Foreskin keratinocyte (primary cell): ENCODE measurements at places on chromosomes 16 and 17. TPM values are rescaled to one million over a fixed set of nuclear protein-coding genes. Genes with fewer than 3 reads are reported as not detected.

GRCh38 chr17:57570724-57571344 lies 174.3 kb downstream of the CCDC182 start:
- no peak for DNase-seq

- DNase-seq = no peak
These were observed 17.9 kb downstream of the ZC3H18 start for GRCh38 chr16:88588148-88588547.

DNA sequence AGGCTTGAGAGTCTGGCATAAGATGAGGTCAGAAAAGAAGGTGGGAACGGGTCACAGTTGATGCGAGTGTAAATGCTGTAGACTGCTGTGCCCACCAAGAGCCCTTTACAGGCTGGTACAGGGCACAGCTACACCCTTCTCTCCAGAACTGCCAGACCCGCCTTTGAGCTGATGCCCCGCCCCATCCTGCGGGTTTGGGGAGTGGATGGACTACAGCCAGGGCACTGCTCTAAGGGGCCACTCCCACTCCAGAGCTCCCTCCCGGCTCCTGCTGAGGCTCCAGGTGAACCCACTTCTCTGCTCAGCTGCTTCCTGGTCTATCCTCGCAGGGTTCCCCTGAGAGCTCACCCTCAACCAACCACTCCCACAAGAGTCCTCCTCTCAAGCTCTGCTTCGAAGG lies 12.3 kb downstream of the MEIOB start:
- DNase-seq = no peak

Gene FSCN2
- total RNA-seq = not detected in 2 replicates

DNA sequence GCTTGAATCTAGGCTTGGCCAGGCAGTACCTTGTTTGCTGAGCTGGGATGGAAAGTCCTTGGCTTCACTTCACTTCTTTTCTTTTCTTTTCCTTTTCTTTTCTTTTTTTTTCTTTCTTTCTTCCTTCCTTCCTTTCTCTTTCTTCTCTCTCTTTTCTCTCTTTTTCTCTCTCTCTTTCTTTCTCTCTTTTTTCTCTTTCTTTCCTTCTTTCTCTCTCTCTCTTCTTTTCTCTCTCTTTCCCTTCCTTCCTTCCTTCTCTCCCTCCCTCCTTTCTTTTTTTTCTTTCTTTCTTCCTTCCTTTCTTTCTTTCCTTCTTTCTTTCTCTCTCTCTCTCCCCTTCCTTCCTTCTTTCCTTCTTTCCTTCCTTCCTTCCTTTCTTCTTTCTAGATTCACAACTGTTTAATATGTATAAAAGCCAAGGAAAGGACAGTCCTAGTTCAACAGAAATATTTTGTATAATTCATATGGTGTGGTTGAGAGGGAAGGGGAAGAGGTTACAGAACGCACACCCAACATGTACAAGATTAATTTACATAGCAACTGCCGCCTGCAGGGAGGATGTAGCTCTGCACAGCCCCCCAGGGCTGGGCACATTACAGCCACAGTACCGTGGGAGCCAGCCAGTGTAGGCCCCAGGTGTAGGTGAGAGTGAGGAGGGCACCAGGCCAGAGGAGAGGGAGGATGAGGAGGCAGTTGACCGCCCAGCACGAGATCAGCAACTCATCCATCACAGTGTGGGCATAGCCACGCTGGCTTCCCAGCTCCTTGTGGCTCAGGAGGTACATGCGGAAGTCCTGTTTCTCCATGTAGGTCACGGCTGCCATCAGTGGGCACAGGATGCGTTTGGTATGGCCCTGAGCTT lies 9.7 kb upstream of the ITGB3 start:
- DNase-seq = no peak

- DNase-seq = no peak
These were observed 5.0 kb downstream of the PAM16 start for GRCh38 chr16:4345836-4346781.

DNA sequence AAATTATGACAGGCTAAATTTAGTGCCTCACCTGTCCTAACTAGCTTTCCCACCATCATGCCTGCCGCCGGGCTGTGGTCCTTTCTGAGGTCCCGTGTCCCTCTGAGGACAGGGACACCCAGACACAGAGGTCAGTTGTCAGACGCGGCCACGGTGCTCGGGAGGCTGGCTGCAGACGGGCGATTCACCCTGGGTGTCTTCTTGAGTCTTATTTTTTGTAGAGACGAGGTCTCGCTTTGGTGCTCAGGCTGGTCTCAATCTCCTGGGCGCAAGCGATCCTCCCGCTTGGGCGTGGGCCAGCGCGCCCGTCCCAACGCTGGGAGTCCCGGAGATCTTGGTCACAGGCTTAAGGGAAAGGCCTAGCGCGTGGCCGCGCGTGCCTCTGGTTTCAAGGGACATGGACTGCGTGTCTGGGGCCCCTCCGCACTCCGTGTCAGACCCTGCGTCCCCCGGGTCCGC lies 797 bp upstream of the RAB11FIP3 start:
- DNase-seq = no peak

Gene SCNN1G
- total RNA-seq = not detected in 2 replicates

DNA sequence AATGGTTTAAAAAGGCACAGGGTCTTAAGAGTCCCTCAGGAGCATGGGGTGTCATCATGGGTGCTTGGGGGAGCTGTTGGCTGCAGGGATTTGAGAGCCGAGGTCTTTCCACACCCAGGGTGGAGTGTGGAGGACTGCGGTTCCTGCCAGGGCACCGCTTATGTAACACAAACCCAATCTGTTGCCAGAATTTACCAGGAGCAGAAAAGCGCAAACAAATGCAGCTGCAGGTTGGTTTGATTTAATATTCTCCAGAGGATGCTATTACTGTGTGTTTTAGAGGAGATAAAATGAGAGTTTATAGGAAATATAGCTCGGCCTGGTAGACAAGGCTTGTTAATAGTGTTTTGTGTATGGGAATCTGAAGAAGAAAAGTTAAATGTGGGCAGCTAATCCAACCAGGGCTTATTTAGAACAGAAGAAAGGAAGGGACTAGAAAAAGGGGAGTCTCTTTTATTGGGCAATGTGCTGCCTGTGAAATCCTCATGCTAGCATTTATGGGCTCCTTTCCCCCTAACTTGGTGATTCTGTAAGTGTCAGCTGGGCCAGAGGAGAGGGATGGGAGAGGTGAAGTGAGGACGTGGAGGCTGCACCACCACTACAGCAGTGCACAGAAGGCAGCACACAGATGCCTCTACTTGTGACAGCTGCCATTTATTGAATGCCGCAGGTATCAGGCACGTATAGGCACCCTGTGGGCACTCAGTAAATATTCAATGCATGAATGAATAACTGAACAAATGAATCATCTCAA lies 174.7 kb downstream of the KATNIP start:
- no peak for DNase-seq

Gene SMPD3
- total RNA-seq = 0.07 and 0.10 TPM in 2 replicates

GRCh38 chr16:74724820-74725549 lies 24.3 kb upstream of the MLKL start:
- no peak for DNase-seq

DNA sequence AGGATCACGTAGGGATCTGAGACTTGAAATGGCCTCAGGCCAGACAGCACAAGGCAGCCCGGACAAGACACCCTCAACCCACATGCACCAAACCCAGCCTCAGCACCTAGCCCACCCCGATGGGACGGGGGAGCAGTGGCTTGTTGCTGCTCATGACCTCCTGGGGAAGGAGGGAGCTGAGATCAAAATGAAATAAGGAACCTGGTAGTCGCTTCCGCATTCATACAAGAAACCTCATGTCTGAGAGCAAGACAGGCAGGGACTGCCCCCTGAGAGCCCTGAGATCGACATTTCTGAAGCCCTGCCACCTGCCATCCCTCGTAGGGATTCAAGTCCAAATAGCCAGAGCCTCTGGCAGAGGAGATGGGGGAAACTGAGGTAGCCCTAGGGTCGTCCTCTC lies 5.7 kb upstream of the CEP131 start:
- DNase-seq = no peak

- DNase-seq = no peak
These were observed 39.2 kb upstream of the GSE1 start for GRCh38 chr16:85573696-85574641.

Gene SLC38A8
- total RNA-seq = not detected in 2 replicates

- peak; percentile 31 for DNase-seq
These were observed 3.3 kb downstream of the POLR3E start for GRCh38 chr16:22300427-22301071.

GRCh38 chr17:44307387-44308186 lies 814 bp upstream of the RUNDC3A start:
- peak; percentile 51 for DNase-seq

- no peak for DNase-seq
These were observed 5.4 kb upstream of the KPNB1 start for GRCh38 chr17:47644324-47644723.

- DNase-seq = no peak
These were observed 124.7 kb upstream of the TNRC6C start for GRCh38 chr17:77833769-77834168.

DNA sequence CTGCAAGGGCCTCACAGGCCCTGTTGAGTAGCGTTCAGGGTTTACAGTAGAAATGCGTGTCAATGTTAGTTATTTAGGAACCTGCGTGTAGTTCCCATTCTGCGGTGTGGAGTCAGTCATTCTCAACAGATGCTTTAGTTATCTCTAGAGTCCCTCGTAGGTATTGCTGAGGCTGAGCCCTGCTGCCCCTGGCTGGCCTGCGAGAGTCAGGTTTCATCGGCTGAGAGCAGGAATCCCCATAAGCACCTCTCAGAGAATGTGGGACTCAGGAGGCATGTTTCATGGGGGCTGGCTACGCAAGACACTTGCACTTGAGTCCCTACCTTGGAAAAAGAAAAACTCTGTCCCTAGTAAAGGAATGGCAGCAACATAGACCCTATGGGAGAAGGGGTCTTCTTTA lies 347.5 kb upstream of the ASIC2 start:
- DNase-seq = no peak

Gene C1QTNF8
- not detected in 2 replicates for total RNA-seq

DNA sequence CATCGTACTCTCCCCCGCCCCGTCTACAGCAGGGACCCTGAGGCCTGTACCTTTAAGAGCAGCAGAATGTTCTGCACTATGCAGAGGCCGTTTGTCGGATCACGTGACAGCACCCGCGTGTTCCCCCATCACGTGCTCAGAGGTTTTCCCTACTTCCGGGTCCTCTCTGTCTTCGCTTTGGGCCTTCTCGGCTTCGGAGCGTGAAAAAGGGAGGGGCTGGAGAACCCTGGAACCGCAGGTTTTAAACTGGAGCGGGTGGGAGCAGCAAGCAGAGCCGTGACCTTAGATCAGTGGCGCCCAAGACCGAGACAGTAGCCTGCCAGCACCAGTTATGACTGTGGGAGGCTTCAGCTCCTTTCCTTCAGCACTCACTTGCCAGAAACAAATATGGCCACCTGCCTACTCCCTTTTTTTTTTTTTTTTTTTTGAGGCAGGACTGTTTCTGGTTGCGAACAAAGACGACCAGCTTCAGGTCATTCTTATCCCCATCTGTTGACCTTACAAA lies at the start of gene CLN3:
Gene CLN3 (minus strand): TSS at position 105 of the 505 bp plus-strand sequence. CDS start 315 bp downstream, outside the sequence.
- DNase-seq = peak; percentile 89

Gene CHAD
- total RNA-seq = not detected in 2 replicates

Gene KCNJ18
- total RNA-seq = not detected in 2 replicates

Gene HES7
- 1.0 and 1.1 TPM in 2 replicates for total RNA-seq

GRCh38 chr16:76940251-76940650 lies 250.7 kb upstream of the MON1B start:
- no peak for DNase-seq

Gene TNFRSF13B
- not detected in 2 replicates for total RNA-seq

GRCh38 chr16:75660726-75661302 lies 13.2 kb downstream of the TERF2IP start:
- no peak for DNase-seq

- DNase-seq = no peak
These were observed 144.5 kb downstream of the RPTOR start for GRCh38 chr17:80689129-80689619.

DNA sequence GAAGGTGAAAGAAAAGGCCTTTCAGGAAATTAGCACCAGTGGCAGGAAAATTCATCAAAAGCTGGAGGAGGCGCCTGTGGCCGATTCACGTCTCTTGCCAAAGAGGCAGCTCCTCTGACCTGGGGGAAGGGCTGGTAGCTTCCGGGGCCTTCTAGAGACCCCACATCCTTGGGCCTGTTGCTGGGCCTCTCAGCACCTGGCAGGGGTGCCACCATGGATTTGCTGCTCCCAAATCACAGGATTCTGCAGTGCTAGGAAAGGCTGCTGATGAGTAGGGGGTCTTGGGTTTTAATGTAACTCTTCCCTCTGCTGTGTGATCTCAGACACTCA lies 11.6 kb upstream of the CBFB start:
- no peak for DNase-seq

- DNase-seq = no peak
These were observed 45.2 kb upstream of the KPNB1 start for GRCh38 chr17:47604598-47604927.

DNA sequence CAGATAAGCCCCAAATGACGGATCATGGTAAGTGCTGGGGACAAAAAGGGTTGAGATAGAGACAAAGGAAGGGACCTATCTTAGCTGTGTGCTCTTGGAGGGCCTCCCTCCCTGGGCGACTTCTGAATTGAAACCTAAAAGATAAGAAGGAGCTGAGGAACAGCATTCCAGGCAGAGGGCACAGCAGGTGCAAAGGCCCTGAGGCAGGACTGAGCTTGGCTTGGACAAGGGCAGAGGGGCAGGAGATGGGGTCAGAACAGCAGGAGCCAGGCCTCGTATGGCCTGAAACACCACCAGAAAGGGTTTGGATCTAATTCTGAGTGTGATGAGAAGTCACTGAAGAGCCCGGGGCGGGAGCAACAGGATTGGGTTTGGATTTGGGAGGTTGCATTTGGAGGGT lies 75.4 kb downstream of the RTN4RL1 start:
- no peak for DNase-seq

DNA sequence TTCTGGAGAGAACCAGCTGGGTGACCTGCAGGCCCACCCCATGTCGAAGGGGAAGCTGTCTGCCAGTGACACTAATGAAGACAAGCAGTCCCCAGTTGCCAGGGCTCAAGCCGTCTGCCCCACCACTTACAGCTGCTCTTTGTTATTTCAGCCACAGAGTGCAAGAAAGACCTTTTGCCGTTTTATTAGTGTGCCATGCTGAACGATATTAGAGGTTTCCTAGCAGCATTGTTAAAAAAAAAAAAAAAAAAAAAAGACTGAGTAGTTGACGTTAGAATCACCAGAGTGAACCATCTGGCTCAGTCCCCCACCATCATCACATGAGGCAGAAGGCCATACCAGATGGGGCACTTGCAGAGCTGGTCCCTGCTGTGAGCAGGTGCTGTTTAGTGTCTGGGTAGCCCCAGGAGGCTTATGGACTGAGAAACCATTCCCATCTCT lies 26.5 kb upstream of the SLC39A11 start:
- no peak for DNase-seq

GRCh38 chr17:70527364-70527888 lies 358.1 kb downstream of the KCNJ2 start:
- DNase-seq = no peak

- no peak for DNase-seq
These were observed 759 bp downstream of the ALKBH5 start for GRCh38 chr17:18184143-18185031.

- DNase-seq = no peak
These were observed 5.8 kb downstream of the PIPOX start for GRCh38 chr17:29048440-29049368.

GRCh38 chr17:82678265-82678891 lies 20.1 kb downstream of the RAB40B start:
- no peak for DNase-seq

- peak; percentile 23 for DNase-seq
These were observed at the start of gene PRR29 for GRCh38 chr17:63998050-63998720. Gene PRR29 (plus strand): TSS chr17:63998351. CDS start chr17:63998365, 14 bp downstream.

Gene YBX2
- total RNA-seq = 0.32 and 0.88 TPM in 2 replicates

GRCh38 chr16:84986879-84987278 lies 24.5 kb downstream of the ZDHHC7 start:
- DNase-seq = no peak
